A172 (cell line): ENCODE measurements at places on chromosomes 11 and 22.

- DNase-seq: peak; percentile 76
These were observed 230.1 kb downstream of the MIAT start for GRCh38 chr22:26887456-26887855.

DNA sequence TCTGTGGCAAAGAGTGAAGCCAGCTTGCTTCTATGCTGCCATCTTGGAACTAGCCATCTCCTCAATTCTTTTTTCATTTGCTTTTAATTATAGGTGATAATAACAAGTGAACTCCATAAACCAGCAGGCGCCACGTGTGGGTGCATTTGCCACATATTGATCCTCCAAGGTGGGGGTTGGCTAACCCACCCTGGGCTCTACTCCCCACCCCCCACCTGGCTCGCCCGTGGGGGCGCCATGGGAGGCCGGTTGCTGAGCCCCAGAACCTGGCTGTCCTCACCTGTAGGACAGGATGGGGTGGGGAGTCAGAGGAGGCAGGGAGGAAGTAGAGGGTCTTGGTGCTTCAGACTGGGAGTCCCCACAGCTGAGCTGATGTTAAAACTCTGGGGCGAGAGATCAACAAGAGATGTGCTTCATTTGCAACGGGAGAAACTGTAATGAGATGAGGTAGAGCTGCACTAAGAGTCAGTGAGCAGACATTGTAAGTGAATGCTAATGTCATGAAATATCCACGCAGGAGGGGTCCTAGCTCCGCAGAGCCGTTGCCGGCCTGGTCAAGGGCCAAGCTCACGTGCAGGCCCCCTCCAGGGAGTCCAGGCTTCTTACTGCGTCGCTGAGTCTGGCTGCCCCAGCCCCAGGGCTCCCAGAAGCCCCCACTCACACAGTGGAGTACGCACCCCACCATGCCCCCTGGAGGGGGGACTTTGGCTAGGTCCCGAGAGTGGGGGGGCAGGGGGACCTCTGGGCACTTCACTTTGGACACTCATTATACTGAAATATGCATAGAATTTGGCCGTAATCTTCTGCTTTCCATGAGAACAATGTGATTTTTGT is 59.4 kb downstream of the BRD1 start:
- DNase-seq: no peak

DNA sequence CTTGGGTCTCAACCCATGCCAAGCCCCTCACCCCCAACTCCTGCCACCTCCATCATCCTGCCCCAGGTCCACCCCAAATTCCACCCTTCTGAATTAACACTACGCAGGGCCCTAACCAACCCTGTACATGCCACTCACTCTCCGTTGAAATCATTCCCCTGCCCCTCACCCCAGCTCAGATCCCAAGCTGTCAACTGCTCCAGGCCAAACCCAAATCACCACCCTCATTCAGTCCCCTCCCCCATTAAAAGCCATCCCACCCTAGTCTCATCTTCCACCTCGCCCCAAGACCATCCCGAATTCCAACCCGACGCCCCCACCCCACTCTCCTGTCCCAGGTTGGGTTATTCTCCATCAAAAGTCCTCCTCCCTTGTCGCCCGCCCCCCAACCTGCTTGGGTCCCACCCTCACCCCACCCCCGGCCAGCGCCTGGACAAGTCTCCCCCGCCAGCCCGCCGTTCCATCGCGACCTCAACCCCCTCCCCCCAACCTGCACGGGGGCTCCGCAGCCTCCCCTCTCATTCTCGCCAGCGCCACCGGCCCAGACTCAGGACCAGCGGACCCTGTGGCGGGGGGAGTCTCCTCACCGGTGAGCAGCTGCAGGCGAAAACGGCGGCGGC is 466 bp downstream of the FAM168A start:
- no peak for DNase-seq

GRCh38 chr22:36493690-36494110 is 12.3 kb upstream of the TXN2 start:
- DNase-seq: peak; percentile 22

GRCh38 chr11:123653827-123654565 is 428 bp downstream of the SCN3B start:
- peak; percentile 6 for DNase-seq

- no peak for DNase-seq
These were observed 29.2 kb downstream of the DDIAS start for GRCh38 chr11:82930734-82931133.

DNA sequence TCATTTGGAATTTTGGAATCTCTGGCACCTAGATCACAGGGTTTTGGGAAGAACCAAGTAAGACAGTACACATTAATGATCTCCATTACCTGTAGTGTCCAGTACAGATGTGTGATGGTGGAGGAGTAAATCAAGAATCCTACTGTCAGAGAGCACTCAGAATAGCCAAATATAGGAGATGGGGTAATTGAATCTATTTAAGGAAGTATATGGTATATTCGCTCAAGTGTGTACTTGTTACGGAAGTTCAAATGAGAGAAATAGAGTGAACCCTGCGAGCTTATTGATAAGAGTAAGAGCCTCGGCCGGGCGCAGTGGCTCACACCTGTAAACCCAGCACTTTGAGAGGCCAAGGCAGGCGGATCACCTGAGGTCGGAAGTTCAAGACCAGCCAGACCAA is 2.2 kb downstream of the SPCS2 start:
- DNase-seq: no peak

DNA sequence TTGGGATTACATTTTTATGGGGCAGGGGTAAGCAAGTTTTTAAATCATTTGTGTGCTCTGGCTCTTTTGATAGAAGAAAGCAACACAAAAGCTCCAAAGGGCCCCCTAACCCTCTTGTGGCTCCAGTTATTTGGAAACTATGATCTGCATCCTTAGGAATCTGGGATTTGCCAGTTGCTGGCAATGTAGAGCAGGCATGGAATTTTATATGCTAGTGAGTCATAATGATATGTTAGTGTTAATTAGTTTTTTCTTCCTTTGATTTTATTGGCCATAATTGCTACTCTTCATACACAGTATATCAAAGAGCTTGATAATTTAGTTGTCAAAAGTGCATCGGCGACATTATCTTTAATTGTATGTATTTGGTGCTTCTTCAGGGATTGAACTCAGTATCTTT is 10.1 kb downstream of the RAG1 start:
- DNase-seq: peak; percentile 79

- no peak for DNase-seq
These were observed 113.2 kb downstream of the TMEM135 start for GRCh38 chr11:87150936-87151335.

DNA sequence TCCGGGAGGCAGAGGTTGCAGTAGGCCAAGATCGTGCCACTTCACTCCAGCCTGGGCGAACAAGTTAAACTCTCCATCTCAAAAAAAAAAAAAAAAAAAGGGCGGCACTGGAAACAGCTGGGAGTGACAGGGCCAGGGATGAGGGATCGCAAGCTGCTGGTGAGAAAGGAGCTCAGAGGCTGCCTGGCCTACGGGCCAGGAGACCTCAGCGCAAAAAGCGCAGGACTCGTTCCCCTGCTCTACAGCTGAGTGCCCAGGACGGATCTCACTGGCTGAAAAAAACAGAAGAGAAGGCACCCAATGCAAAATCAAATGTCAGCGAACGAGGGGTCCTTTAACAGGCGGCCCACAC is 650 bp upstream of the NUP50 start:
- DNase-seq: no peak
